Immature natural killer cell (primary cell): ENCODE measurements at places on chromosomes 1 and 21. TPM values are rescaled to one million over a fixed set of nuclear protein-coding genes. Genes with fewer than 3 reads are reported as not detected.

The TBX19 gene
- polyA plus RNA-seq, result 3.4 TPM

The BATF3 gene
- polyA plus RNA-seq, result 4.4 TPM

- DNase-seq, result no peak
These were observed 90.0 kb downstream of the GPR88 start for GRCh38 chr1:100627936-100628335.

- DNase-seq, result no peak
These were observed 406.9 kb upstream of the CXADR start for GRCh38 chr21:17105932-17106331.

GRCh38 chr1:43418858-43419257 is 29.2 kb downstream of the SZT2 start:
- DNase-seq, result no peak

GRCh38 chr1:9035226-9035625 is 9.0 kb upstream of the SLC2A7 start:
- no peak for DNase-seq
